Activated effector memory CD4-positive, alpha-beta T cell treated with anti-CD3 and anti-CD28 coated beads, Interleukin-2, amount 50 U/mL, for 16 hours (primary cell): ENCODE measurements at places on chromosomes 11 and 22.
A peak's percentile ranks its signal among the peaks of the same experiment; 100 is the strongest.

DNA sequence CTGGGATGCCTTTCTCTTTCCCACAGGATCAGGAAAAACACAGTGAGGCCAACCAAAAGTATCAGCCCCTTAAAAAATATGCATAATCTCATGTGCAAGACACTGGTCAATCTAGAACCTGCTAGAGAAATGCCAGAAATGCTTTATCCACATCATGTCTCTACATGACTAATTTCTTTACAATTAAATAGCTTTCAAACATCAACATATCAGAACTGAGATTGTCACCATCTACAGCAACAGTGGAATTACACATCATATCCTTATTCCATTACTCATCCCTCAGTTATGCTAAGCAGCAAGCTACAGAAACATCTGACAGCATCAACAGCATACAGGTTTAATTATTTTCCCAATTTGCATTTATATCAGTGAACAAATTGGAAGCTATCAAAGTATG is 78.8 kb downstream of the DDIAS start:
- DNase-seq, result no peak

DNA sequence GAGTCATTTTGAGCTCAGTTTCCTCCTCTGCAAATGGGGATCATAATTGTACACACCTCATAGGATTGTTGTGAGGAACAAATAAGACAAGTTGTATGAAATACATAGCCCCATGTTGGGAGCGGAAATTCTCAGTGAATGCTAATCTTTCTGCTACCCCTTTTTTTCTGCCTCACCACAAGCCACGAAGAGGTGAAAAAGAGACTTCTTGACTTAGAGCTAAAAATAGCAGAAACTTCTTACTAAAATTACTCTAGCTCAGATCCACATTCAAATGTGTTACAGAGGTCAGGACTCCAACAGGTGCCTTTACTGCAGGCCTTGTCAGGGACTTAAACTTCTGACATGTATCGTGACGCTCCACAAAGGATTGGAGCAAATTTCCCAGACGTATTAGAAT is 128.5 kb downstream of the MIAT start:
- DNase-seq, result no peak

DNA sequence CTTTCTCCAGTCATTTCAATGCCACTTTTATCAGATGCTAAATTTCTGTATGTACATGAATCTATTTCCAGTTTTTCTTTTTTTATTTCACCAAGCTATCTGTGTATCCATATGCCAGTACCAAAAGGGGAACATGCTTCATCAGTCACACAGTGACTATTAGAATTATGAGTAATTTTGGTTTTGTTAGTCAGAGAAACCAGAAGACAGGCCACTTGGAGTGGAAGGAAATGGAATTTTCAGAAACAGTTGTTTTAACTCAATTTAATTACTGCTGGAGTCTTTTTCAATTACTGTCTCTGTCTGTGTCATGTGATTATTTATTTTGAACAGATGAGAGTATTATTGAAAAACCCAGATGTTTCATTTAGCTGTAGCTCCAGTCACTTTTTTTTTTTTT is 84.6 kb upstream of the ANO3 start:
- no peak for DNase-seq

- DNase-seq, result peak; percentile 86
Observed at GRCh38 chr22:24803064-24803542, 2.9 kb upstream of the SGSM1 start.

GRCh38 chr22:40806711-40807110 is 12.4 kb downstream of the SLC25A17 start:
- DNase-seq, result no peak
